Breast epithelium (tissue), 4 donors: ENCODE measurements at places on chromosomes 2 and 18.

DNA sequence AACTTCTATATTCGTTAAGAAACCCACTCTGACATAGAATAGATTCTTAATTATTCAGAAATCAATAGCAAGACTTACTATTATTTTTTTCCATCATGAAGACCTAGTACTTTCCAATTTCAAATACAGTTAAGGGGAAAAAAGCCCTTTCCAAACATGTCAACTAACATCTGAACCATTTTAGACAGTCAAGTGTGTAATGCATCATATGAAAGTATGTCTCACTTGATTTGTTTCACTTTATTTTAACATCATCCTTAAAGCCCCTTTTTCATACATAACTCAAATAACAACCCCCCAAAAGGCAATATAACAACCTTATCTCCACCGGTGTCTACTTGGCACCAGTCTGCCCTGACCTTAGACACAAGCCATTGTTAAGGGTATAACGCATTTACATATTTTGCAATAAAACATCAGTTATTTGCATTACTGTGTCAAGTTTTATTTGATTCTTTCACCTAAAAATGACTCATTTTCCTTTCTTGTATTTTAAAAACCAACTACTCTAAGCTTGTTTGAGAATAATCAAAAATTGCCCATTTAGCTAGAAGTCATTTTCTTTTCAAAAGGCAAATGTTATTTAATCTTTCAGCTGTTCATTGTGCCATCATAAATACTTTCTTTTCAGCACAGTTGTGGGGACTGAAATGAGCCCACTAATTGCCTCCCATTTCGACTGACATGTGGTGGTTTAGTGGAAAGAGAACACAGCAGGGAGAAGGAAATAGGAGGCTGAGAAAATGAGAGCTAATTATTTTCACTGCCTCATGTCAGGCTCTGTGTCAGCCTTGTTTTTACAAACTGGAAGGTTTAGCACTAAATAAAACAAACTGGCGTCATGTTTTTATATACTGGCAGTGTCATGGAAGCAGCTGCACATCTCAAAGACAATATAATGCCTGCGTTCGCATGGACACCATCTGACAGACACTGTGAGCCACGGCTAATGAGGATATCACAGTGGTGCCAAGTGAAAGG, 104.7 kb upstream of the CDCA7 start:
- no peaks in the 10 kb centered on the region for H3K4me1 ChIP-seq
- no peak overlapping the region for H3K27ac ChIP-seq
- no peaks in the 10 kb centered on the region for H3K27me3 ChIP-seq
- no peaks in the 10 kb centered on the region for H3K36me3 ChIP-seq
- no peak for DNase-seq
- H3K4me3 ChIP-seq = no peak overlapping the region

DNA sequence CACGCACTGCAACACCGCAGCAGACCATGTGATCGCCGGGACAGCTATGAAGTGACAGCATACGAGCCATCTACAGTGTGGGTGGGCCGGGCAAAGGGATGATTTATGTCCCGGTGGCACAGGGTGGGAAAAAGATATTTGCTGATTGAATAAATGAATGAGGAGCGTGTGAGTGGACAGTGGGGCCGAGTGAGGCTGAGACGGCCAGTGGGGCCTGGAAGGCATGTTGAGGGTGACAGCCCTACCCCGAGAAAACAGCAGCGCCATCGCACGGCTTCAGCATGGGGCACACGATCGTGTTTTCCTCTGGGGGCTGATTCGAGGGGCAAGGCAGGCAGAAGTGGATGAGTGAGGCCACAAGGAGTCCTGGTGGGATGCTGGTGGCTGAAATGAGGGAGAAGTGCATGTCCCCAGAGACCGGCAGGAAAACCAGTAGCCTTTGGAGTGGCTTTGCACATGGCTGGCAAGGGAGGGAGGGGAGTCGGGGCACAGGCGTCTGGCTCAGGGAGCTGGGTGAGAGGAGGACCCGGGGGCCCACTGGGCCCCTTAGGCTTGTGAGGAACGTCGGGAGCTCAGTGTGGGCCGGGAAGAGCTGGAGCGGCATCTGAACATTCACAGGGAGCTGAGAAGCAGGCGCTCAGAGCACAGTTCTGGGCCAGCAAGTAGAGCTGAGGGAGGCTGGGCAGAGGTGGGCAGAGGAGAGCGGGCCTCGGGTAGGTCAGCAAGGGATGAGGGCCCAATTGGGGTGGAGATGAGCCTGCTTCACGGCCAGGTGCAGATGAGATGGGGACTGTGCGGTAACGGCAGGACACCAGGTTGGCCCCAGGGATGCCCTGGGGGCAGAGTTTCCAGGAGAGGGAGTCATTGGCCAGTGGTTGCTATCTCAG, 32.1 kb upstream of the MAL start:
- H3K4me3 ChIP-seq = no peak overlapping the region
- no peaks in the 10 kb centered on the region for H3K4me1 ChIP-seq
- H3K27me3 ChIP-seq = peaks cover 7% of the 10 kb centered on the region

DNA sequence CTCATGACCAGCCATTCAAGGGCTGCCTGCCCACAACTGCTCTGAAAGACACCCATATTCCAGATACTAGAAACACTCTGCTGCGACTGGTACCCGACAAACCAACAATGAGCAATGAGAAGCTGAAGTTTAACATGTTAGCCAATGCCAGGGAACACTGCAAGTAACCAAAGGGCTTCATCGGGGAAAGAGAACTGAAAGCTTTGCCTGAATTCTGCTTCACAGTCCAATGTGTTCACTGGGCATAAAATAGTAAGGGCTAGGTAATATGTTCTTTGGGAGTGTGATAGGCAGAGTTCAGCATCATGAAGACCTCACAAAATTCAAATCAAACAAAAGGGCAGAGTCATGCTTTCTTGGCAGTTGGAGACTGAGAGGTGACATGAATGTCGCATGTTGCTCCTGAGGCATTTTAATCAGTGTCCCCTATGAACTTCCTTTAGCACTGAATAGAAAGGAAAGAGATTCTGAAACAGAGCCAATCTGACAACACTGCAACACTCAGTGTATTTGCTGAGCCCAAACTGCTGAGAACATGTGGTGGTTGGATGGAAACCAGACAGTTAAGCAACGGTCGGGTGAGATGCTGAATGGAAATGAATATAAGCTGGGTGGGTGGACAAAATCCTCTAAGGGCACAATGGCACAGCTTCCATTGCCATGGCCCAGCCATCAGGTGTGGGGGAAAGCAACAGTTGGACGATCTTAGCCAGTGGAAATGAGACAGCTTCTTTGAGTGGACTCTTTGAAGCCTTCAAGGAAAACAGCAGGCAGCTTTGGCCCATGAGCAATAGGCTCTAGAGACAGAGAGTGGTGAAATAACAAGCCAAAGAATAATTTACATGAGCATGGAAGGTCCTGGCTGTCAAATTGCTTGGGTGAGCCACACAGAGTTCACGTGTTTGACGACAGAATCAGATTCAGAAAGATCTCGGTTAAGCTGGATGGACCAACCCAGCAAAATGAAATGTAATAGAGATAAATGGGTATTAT, 277.5 kb downstream of the AFF3 start:
- H3K4me1 ChIP-seq = no peaks in the 10 kb centered on the region
- no peak for DNase-seq
- no peak overlapping the region for H3K4me3 ChIP-seq
- H3K27ac ChIP-seq = no peak overlapping the region

GRCh38 chr2:85828725-85829124, 60.1 kb downstream of the ST3GAL5 start:
- H3K4me1 ChIP-seq = no peaks in the 10 kb centered on the region
- no peak for DNase-seq
- H3K4me3 ChIP-seq = no peak overlapping the region
- H3K36me3 ChIP-seq = no peaks in the 10 kb centered on the region
- peaks cover 4% of the 10 kb centered on the region for H3K27me3 ChIP-seq

GRCh38 chr2:15043336-15044058, 411.0 kb downstream of the LRATD1 start:
- DNase-seq = no peak
- no peaks in the 10 kb centered on the region for H3K36me3 ChIP-seq
- no peaks in the 10 kb centered on the region for H3K4me1 ChIP-seq
- H3K4me3 ChIP-seq = no peak overlapping the region
- no peaks in the 10 kb centered on the region for H3K27me3 ChIP-seq

GRCh38 chr2:134493797-134494196, 225.0 kb downstream of the TMEM163 start:
- no peak for DNase-seq
- no peaks in the 10 kb centered on the region for H3K27me3 ChIP-seq
- H3K4me1 ChIP-seq = no peaks in the 10 kb centered on the region
- no peaks in the 10 kb centered on the region for H3K36me3 ChIP-seq
